ENCODE measurements at places on chromosomes 2 and 18. TPM values are rescaled to one million over a fixed set of nuclear protein-coding genes. Genes with fewer than 3 reads are reported as not detected.

Gene DPYSL5
- 1.9 TPM for total RNA-seq

Gene ELOA2
- total RNA-seq = not detected

Gene SLC39A10
- 12.3 TPM for total RNA-seq

Gene TNP1
- not detected for total RNA-seq

Gene DES
- total RNA-seq = 0.77 TPM

Gene VWA3B
- 0.77 TPM for total RNA-seq

Gene XIRP2
- total RNA-seq = not detected

Gene CENPO
- total RNA-seq = 60.1 TPM

- DNase-seq = no peak
These were observed 6.7 kb downstream of the AOX1 start for GRCh38 chr2:200592406-200593075.

DNA sequence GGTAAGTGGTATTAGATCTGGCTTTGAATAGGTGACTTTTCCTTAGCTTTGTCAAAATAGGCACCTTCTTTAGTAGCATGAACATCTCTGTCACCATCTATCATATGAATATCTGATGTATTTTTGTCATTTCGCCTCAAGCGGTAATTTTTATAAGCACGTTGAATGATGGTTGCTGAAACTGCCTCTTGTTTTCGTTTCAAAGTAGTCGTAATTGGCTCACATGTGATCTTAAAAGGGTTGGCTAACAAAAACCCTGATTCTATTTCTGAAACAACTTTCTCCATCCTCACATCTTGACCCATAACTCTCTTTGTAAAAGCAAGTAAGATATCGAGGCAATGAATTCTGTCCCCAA, 29.8 kb upstream of the SCN9A start:
- DNase-seq = no peak

DNA sequence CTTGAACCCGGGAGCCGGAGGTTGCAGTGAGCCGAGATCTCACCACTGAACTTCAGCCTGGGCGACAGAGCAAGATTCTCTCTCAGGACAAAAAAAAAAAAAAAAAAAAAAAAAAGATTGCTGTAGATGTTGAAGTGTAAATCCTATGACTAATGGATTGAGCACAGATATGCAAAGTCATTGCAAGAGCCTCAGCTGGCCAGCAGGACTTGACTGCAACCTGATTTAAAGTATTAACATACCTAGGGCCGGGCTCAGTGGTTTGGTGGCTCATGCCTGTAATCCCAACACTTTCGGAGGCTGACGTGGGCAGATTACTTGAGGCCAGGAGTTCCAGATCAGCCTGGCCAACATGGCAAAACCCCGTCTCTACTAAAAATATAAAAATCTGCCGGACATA, 103.4 kb upstream of the MSH2 start:
- peak; percentile 40 for DNase-seq

- no peak for DNase-seq
These were observed 136.9 kb downstream of the GAREM1 start for GRCh38 chr18:32333781-32334180.

DNA sequence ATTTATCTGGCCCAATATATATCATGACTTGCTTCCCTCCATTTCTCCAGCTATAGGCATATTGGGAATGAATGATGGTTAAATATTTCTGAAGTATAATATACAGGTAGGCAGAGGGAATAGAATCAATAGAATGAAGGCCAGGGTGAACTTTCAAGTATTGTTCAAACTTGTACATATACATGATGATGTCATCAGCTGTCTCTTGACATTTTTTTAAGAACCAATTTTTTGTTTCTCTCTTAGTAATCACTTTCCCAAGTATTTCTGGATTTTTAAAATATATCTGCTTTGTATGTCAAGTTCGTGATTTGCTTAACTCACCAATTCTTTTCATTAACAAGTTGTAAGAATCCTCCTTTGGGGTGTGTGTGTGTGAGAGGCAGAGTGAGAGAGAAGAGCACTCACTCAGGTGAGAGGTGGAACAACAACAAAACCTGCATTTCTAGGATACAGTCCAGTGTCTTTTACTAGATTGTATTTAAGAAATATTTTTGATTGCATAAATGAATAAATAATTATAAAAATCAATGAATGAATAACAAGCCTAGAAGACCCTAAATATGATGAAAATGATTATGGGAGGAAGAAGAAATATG, 1239.1 kb downstream of the LRP1B start:
- no peak for DNase-seq

DNA sequence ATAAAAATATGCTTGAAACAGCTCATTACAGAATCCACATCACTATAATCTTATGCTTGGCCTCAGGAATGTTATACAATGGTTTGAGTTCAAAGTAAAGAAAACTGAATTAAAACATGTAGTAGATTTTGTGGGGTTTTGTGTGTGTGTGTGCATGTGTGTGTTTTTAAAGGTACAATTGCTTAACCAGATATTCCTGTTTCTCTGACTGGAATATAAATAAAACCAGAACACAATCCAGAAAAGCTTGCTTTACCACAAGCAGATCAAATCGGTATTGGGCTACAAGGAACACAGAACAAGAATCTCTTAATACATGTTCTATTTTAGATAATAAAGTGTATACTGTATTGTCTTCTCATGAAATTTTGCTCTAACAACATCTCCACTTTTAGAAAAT, 110.0 kb downstream of the TMEM247 start:
- no peak for DNase-seq

DNA sequence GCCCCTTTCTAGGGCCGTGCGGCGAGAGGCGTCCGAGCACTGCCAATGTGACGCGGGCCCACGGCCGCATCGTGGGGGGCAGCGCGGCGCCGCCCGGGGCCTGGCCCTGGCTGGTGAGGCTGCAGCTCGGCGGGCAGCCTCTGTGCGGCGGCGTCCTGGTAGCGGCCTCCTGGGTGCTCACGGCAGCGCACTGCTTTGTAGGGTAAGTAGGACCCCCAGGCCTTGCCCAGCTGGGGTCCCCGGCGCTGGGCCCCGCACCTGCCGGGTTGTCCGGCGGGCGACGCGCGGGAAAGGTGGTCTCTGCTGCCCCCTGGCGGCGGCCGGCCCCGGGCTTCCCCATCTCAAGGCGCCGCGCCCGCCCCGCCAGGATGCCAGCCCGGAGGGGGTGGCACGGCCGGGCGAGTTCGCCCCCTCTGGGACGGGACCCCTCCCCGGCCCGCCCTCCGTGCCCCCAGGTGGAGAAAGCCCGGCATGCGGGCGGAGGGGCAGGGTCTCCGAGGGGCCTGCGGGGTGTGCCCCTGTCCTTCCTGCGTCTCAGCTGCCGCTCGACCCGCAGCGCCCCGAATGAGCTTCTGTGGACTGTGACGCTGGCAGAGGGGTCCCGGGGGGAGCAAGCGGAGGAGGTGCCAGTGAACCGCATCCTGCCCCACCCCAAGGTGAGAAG, 1.9 kb downstream of the PRSS56 start:
- peak; percentile 45 for DNase-seq

GRCh38 chr2:6917761-6918421, 679 bp downstream of the RNF144A start:
- peak; percentile 25 for DNase-seq

DNA sequence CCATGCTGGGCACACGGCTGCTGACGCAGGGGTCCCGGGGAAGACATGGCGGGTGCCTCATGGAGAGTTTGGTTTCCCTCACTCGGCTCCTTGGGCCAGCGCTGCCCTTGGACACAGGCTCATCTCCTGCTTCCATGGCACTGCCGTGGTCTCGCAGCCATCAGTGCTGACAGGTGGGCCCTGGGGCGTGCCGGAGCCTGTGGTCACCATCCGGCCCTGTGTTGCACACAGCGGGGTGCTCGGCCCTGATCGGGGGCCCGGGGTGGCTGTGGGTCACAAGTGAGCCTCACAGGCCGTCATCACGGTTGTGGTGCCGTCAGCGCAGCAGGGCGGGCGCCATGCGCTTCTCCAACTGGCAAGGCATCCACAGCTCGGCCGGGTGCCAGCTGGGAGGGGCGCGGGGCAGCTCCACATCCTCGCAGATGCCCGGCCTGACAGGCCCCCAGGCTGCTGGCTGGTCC, 582 bp downstream of the RTP5 start:
- no peak for DNase-seq

DNA sequence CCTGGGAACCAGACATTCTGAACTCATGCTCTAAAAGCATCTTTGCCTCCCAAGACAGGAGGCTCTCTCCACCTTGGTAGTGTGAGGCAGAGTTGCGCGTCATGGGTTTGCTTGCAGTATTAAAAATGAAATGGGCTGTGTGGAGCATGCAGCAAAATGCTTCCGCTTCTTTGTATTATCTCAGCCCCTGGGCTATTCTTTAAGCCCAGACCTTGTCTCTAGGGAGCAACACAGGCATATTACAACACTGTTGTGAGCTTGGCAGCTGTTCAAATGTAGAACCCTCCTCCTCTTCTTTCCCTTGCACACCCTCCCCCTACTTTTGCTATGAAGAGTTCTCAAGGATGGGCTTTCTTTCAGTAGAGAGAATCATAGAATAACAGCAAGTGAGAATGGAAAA, 185.1 kb upstream of the LHCGR start:
- no peak for DNase-seq

GRCh38 chr18:65347446-65347845, 403.4 kb upstream of the CDH7 start:
- no peak for DNase-seq

DNA sequence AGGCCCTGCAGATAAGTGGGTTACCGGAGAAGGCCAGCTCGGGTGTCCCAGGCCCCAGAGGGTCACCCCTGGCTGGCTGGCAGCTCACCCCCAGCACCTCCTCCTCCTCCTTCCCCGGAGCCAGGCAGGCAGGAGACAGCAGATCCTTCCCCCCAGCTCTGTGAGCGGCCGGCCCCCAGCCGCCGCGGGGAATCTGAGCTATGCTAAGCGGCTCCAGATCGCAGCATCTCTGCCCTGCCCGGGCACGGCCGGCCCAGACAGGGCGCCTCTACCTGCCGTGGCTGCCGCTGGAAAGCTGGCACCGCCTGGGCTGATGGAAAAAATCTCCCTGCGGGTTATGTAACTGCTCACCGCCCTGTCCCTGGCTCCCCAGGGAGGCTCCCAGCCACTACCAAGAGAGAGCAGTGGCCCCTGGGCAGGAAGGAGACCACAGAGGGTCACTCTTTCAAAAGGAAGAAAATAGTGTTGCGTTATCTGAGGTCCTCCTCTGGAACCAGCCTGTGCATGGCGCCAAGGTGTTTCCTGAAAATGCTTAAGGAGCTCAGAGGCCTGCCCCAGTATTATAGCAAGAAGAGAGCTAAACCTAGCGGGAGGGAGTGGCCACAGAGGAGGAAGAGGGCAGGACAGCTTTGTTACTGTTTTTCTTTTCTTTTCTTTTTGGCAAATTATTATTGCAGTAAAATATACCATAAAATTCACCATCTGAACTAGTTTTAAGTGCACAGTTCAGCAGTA, 179.0 kb downstream of the SMAD7 start:
- no peak for DNase-seq

GRCh38 chr2:220646424-220646823, 925.7 kb downstream of the EPHA4 start:
- no peak for DNase-seq

GRCh38 chr18:45562567-45563479, 52.5 kb upstream of the SLC14A2 start:
- DNase-seq = no peak

- no peak for DNase-seq
These were observed 17.8 kb downstream of the PDCL3 start for GRCh38 chr2:100580367-100581276.

DNA sequence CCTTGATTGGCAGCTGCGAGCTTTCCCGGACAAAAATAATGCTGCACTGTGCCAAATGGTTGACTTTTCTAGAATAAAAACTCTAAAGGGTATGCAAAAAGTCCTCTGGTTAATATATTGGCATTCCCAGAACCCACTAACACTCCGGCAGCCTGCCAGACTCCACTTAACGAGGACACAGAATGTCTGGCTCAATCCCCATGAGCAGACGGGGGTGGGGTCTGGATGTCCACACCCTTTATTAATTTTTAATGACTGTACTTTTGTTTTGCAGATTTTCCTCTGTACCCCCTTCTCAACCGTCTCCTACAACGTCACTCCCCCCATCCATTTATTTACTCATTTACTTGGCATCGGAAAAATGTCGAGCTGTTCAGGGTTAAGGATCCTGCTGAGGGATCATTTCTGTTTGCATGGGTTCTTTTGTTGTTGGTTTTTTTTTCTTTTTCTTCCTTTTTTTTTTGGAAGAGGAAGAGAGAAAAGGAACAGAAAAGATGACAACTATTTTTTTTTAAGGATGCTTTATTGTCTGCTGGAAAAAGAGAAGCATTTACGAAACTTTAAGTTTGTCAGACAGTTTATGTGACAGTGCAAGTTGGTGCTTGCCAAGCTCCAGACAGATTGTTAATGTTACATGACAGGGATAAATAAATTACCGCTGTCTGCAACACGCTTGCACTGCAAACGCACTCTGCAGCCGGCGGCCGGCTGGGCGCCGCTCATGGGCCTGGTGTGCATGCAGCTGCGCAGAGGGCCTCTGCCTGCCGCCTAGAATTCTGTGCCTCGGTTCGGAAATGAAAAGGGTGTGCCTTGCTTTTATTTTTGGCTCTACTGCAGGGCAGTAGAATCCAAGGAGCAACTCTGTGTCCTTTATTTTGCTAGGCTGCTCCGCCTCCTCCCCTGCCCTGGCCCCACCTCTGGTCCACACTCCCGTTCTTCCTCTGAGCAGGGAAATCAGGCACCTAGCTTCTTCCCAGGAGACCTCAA, 3.6 kb downstream of the LDLRAD4 start:
- no peak for DNase-seq

DNA sequence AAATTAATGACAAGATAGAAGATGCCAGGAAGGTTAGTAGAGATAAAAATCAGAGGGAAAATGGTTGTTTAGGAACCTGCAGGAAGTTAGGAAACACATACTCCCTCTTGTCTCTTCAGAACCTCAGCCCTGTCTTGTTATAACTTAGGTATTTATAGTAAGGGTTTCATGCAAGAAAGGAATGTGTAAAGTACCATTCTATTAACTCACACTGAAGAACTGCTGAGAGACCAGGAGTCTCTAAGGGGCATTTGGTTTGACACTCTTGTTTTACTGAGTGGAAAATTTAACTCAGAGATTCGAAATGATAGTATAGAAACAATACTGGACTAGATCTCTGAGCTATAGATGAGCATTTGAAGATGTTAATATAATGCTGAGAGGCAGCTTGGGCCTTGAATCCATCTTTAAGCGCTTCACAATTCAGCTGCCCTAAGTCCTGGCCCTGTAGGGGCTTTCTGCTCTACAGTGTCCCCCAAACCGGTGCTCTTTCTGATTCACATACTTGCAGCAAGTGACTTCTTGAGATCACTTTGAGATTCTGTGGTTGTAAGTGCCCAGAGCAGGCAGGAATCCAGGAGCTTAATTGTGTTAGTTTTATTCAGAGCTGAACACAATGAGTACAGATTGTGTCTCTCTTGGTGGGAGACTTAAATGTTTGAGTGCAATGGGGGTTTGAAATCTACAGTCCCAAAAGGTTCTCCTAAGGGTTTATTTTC, 235.0 kb upstream of the RGPD4 start:
- DNase-seq = no peak

GRCh38 chr2:9958057-9958456, 6.6 kb downstream of the GRHL1 start:
- no peak for DNase-seq
